ENCODE measurements at places on chromosomes 12 and 14. TPM values are rescaled to one million over a fixed set of nuclear protein-coding genes. Genes with fewer than 3 reads are reported as not detected.

DNA sequence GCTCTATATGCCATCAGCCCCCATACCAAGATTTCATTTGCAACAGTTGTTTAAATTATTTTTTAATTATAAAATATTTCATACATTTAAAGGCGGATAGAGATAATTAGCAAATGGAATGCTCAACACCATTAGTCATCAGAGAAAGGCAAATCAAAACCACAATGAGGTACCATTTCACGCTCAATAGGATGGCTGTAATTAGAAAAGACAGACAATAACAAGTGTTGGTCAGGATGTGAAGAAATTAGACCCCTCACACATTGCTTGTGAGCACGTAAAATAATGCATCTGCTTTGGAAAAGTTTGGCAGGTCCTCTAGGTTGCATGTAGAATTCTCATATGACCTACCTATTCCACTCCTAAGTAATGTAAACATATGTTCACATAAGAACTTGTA, 35.3 kb upstream of the EPS8 start:
- no peak for DNase-seq

DNA sequence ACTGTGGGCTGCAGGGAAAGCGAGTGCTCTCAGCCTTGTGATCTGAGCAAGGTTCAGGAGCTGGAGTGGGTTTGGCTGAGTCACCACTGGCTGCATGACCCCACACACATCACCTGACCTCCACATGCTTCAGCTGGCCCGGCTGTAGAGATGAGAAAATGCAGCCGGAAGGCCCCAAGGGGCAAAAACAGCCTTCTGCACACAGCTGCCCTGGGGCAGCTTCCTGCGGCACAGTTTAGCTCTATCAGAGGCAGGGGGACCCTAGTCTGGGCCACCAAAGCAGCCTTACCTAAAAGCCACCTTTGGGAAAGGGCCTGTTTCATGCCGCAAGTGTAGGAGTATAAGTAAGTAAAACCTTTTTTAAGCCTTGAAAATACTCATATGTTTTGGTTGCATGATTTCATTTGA, 123.3 kb downstream of the SSPN start:
- DNase-seq = peak; percentile 82

- DNase-seq = peak; percentile 47
Measured at GRCh38 chr12:100163416-100164152, 20.9 kb upstream of the BLTP3B start.

- no peak for DNase-seq
Measured at GRCh38 chr14:47935332-47935731, 259.9 kb upstream of the MDGA2 start.

DNA sequence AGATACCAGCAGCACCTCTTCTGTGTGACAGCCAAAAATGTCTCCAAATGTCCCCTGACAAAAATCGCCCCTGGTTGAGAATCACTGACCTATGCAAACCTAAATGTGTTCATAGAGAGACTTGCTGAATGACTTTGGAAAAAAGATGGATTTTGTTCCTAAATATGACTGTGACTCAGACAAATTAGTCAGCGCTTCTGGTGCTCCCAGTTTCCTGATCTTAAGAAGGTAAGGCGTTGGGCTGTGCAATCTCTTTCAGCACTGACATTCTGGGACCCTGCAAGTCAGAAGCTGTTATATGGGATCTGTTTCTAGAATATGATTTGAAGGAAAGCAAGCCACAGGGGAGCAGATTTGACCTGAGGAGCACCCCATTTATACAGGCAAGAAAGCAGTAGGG, 90.6 kb upstream of the PWP1 start:
- DNase-seq = no peak

Gene POTEM
- not detected for total RNA-seq

Gene ZFYVE26
- total RNA-seq = 17.2 TPM

Gene OTX2
- not detected for total RNA-seq

DNA sequence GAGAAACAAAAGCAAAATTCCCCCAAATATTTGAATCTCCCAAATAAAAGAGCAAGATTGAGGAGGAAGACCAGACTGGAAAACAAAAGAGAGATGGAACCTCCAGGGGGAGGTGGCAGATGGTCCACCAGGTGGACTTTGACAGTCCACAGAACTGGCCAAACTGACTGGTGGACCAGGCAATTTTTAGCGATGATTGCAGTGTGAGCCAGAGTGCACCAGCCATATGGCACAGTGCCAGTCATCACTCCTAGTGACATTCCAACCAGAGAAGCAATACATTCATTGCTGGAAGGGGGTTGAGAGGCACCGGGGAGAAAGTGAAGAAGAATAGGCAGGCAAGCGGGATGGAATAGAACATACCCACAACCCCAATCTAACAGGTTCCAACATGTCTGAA, 182.9 kb downstream of the EXOC5 start:
- no peak for DNase-seq

GRCh38 chr12:104578453-104578852, 121.7 kb downstream of the CHST11 start:
- DNase-seq = peak; percentile 41

Gene ZC2HC1C
- 0.51 TPM for total RNA-seq

GRCh38 chr12:94650143-94651056, at the start of gene TMCC3:
TSS of gene TMCC3 (minus strand) at chr12:94650557. CDS start at chr12:94650430, 127 bp downstream.
- DNase-seq = peak; percentile 76

Gene GZMB
- total RNA-seq = not detected

- peak; percentile 95 for DNase-seq
Measured at GRCh38 chr12:53596920-53597363, 29.2 kb downstream of the ATF7 start.

- DNase-seq = no peak
Measured at GRCh38 chr14:40269436-40269835, 837.2 kb upstream of the FBXO33 start.

DNA sequence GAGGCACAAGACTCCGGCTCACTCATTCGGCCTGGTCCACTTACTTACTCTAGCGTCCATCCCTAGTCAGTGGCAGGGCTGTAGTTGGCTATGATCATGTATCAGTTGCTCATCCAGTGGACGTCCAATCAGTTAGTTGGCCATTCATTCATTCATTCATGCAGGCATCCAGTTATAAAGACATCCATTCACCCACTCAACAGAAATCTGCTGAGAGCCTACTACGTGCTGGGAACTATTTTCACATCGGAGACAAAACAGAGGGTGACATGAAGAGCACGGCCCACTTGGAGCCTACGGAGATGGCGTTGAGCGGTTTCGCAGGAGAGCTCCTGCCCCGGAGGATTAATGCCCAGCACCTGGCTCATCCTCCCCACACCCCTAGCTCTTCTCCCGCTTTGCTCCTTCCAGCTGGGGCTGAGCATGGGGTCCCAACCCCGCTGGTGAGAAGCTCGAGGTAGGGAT, 49.7 kb downstream of the SNAPC1 start:
- DNase-seq = no peak

DNA sequence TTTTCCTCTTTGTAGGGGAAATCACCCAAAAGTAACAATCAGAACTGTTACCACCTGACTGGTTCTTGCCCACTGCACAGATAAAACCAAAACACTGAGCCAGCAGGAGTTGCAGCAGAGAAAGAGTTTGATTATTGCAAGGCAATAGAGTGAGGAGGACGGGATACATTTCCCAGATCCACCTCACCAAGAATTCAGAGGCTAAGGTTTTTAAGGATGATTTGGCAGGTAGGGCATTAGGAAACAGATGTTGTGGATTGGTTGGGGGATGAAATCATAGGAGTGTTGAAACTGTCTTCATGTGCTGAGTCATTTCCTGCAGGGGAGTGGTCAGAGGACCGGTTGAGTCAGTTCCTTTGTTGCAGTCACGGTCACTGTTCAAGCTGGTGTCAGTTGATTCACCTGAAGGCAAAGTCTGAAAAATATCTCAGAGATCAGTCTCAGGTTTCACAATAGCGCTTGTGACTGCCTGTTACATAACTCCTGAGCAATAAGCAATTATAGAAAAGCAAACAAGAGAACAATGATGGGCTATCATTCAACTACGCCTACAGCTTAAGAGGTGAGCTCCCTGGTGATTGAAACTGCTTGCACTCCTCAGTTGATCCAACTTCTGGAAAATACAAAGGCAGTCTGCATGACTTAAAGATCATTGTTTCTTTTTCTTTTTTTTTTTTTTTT, 20.3 kb upstream of the AMN1 start:
- peak; percentile 100 for DNase-seq

- no peak for DNase-seq
Measured at GRCh38 chr14:103548463-103549351, 13.8 kb downstream of the BAG5 start.

DNA sequence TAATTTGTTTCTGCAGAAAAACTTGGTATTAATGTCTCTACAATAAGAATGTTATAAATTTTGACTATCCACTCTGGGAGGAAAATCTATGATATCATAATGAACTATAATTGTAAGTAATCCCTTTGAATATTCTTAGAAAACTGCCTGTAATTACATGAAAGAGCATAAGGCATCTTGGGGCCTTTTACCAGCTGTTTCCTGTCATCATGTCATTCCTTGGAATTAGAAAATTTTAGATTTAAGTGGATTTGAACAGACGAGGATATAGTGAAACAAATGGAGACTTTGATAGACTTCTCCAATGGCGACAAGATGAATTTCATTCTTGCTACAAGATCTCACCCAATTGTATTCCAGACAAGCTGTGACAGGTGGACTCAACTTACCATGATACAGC, 423.4 kb upstream of the FLRT2 start:
- no peak for DNase-seq

- DNase-seq = peak; percentile 38
Measured at GRCh38 chr14:86038387-86039042, 508.6 kb downstream of the FLRT2 start.

- no peak for DNase-seq
Measured at GRCh38 chr12:286531-287300, 24.1 kb upstream of the SLC6A13 start.

DNA sequence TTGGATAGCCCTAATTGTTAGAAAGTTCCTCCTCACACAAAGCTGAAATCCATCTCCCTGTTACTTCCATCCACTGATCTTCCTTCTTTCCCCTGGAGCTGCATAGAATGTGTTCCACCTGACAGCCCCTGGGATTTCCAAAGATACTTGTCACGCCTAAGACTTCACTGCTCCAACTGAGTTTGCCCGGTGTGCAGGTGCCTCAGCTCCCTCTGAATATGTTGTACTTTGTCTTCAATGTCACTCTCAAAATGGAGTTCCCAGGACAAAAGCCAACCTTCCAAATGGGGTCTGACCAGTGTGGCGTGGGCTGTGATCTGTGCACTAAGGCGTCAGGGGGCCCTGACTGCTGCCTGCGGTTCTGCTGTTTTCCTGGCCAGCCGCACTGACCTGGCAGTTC, 42.8 kb downstream of the CACNA2D4 start:
- DNase-seq = no peak

DNA sequence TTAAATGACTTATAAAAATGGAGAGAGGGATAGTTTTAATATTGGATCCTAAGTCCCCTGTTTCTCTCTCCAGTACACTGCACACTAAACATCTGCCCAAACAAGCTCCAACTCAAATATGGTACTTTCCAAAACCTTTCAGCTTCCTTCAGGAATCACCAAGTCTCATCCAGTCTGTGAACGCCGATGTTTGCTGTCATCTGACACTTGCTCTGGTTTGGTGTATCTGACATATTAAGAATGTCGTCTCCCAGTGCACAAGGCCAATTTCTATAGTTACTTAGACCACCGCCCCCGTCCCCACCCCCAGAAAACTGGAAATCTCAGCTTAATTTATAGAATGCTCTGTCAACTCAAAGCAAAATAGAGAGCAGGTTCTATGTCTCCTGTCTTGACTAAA, 5.0 kb upstream of the MGP start:
- DNase-seq = no peak

GRCh38 chr12:52907092-52907810, 2.4 kb upstream of the KRT8 start:
- no peak for DNase-seq

DNA sequence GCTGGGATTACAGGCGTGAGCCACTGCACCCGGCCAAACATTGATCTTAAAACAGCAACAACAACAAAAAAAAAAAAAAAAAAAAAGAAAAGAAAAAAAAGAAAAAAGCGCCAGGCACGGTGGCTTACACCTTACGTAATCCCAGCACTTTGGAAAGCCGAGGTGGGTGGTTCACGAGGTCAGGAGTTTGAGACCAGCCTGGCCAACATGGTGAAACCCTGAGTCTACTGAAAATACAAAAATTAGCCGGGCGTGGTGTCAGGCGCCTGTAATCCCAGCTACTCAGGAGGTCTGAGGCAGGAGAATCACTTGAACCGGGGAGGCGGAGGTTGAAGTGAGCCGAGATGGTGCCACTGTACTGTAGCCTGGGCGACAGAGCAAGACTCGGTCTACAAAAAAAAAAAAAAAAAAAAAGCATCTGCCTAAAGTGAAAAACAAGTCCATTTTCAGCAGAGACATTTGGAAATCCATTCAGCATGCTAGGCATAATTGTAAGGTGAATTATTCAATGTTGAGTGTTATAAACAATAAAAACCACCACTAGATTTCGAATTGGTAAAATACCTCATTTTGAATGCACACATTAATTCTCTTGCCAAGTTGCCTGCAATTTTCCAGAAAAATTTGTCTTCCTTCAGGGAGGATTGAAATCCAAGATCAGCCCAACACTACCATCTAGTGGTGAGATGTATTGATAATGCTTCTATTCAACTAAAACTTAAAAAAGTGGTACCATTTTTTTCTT, 8.0 kb upstream of the CERS5 start:
- peak; percentile 80 for DNase-seq

DNA sequence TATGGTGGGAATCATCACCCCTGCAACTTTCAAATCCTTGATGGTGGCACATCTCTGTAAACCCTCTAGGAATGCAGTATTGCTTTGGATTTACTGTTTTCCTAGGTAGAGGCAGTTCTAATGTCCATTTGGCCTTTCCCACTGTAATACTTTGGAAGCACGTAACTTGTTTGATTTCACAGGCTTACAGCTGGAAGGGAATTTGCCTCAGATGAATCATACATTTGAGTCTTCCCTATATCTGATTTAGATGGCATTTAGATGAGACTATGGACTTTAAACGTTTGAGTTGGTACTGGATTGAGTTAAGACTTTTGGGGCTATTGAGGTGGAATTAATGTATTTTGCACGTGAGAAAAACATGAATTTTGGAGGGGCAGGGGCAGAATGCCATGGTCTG, 35.9 kb downstream of the DAAM1 start:
- DNase-seq = no peak

Gene ETFBKMT
- total RNA-seq = 2.7 TPM

Gene SYNDIG1L
- total RNA-seq = not detected

GRCh38 chr12:119827760-119828159, 49.4 kb downstream of the CIT start:
- no peak for DNase-seq

GRCh38 chr14:25516838-25517237, 466.9 kb upstream of the STXBP6 start:
- no peak for DNase-seq

Gene PROX2
- total RNA-seq = not detected

Gene PLCZ1
- total RNA-seq = not detected
